C1 segment of cervical spinal cord (tissue), 14 donors: ENCODE measurements at places on chromosomes 13 and 19.

- no peak for DNase-seq
These were observed 44.8 kb upstream of the ALOX5AP start for GRCh38 chr13:30690282-30691188.

- DNase-seq = no peak
These were observed 499.5 kb upstream of the SLITRK6 start for GRCh38 chr13:86298725-86299124.

DNA sequence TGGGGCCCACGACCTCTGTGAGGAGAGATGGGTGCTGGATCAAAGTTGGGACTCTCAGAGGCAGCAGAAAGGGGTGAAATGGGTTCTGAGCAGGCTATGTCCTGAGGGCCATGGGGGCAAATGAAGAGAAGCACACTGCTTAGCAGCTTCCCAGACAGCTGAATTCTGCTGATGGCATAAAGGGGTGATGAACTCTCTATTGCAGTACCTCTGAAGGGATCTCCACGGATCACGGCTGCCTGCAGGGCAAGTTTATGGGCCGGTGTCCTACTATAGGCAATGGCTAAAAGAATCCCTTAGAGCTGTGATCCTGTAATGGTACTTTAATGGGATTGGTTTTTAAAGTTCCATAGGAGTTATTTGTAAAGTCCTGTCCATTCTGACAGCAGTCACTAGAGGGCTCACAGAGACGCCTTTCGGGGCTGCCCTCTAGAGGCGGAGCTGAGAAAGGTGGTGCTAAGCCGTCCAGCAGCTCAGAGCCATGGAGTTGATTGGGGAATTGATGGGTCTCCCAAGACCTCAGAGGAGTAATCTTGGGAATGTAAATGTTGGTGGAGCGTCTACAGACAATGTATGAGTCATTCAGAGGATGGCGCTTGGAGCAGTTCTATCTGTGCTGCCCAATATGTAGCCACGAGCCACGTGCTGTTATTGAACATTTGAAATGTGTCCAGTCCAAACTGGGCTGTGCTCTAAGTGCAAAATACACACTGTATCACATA is 287.3 kb downstream of the COG6 start:
- no peak for DNase-seq

- DNase-seq = no peak
These were observed 108.2 kb downstream of the EDNRB start for GRCh38 chr13:77810430-77810829.

DNA sequence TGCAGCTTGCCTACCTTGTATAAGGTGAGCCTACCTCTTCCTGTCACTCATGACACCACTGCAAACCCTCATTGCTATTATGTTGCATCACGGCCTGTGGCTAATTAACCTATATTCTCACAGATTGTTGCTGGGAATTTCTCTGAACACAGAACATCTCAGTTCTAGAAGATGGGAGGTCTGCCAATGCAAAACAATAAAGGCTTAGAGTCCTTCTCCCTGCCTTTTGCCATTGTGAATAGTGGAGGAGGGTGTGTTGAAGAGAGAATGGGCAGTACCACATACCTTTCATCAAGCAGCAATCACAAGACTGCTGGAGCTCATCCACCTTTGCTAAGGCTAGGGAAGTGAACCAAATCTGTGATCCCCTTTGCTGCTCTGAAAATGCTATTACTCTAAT is 34.4 kb downstream of the WDFY2 start:
- DNase-seq = peak; percentile 57

DNA sequence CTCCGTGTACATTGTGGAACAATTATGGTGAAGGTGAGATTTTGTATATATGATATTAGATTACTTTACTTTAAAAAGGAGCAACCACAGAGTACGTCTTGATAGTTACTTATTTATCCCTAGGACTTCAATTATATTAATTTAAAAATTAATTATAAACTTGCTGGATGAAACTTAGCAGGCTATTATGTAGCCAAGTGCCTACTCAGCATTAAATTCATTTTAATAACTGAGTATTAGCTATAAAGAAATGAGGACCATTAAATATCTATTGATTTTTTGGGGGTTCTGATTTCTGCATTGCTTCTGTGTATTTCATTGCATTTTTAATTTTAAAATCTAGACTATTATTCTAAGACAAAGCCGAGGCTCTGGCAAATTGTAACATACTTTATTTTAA is 109.4 kb downstream of the HS6ST3 start:
- no peak for DNase-seq

DNA sequence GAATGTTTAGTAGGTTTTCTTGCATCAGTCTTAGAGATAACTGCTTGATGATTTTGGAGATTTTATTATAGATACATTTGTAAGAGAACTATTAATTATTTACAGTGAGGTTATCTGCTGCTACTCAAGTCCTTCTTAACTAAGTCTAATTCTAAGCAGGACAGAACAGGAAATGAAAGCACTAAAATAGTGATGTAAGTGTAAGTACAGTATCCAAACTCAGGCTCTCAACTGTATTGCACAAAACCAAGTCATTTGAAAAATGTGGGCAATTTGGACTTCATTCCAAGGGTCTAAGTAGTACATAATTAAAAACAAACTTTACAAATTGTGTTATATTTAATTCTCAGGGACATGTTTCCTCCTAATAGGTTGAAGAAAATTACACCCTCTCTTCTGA is 417.1 kb downstream of the ITGBL1 start:
- DNase-seq = no peak

DNA sequence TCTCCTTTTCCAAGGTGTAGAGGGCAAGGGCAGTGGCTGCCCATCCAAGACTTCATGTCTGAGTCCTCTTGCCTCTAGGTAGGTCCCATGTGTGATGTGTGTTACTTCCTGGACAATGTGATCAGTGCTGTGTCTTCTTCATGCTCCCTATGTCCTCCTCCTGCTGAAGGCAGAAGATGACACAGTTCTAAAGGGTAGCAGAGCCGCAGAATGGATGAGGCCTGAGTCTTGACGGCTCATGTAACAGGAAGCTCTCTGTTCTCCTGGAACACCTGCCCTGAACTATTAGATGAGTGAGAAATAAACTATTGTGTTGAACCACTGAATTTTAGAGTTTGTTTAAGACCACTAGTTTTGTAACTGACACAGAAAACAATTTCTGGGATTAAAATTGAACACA is 165.9 kb downstream of the NDFIP2 start:
- no peak for DNase-seq

DNA sequence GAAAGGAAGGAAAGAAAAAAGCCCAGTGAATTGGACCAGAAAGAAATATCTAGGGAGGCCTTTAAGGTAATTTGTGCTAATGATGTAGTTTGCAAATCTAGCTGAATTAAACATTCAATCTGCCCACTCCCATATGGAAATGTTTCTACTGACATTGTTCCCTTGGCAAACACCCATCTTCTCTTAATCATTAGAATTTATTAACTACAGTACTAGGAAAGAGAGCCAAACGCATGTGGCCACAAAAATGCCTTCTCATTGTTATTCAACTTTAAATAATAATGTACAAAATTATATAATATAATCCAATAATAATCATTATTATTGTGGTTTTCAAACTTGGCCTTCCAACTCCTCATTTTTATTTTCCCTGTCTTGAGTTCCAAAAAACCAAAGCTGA is 234.7 kb downstream of the NHLRC3 start:
- no peak for DNase-seq

DNA sequence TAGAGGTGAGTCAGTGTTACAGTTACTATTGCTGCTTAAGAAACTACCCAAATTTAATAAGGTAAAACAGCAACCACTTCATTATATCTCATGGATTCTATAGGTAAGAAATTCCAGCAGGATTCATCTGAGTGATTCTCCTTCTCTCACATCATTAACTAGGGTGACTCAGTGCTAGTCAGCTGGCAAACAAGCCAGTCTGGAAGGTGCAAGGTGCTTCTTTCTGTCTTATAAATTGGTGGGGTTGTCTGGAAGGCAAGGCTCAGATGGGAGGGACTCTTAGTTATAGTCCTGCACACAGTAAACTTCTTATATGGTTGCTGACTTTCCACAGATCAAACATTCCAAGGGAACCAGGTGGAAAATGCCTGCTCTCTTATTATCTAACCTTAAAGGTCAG is 484.5 kb downstream of the GPC5 start:
- DNase-seq = no peak
